Stimulated activated CD8-positive, alpha-beta memory T cell treated with anti-CD3 and anti-CD28 coated beads, Interleukin-2, amount 100 ng/mL, for 1 hour (primary cell): ENCODE measurements at places on chromosomes 7 and 10.

- no peak for DNase-seq
These were observed 1.6 kb upstream of the TASOR2 start for GRCh38 chr10:5683065-5683464.

- no peak for DNase-seq
These were observed 23.5 kb upstream of the UTF1 start for GRCh38 chr10:133206356-133207040.

- DNase-seq: no peak
These were observed 818.6 kb downstream of the TNS3 start for GRCh38 chr7:46763344-46763743.

DNA sequence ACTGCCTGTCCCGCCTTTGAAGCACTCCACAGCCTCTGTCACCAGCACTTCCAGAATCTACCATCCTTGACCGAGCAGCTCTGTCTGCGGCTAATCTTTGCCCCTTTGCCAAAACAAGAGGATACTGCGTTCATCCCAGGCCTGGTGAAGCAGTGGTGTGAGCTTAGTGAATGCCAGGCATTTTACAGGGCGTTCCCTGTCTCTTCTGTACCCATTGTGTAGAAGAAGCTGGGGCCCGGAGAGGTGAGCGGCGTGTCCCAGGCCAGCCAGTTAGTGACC, 61.2 kb downstream of the C10orf105 start:
- DNase-seq: no peak

- no peak for DNase-seq
These were observed 18.5 kb downstream of the DDIT4 start for GRCh38 chr10:72292223-72292691.

DNA sequence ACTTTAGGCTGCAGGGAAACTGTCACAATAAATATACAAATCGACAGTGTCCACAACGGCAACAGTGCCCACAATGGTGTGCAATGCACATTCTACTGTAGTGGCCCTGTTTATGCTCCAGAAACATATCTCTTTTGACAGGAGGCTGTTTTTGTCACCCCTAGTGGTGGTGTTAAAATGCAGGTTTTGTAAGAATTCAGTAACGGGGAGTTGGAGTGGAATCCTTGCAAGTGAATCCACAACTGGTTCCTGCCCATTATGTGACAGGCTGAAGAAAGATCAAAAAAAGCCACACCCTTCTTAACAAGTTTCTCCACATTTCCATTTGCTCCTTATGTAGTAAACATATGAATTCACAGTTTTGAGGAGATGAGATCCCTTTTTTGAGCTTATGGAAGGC, 58.5 kb downstream of the BEND7 start:
- DNase-seq: no peak

GRCh38 chr7:5212633-5213285, 22.7 kb downstream of the WIPI2 start:
- no peak for DNase-seq

GRCh38 chr10:80561950-80562349, 24.2 kb downstream of the SH2D4B start:
- DNase-seq: no peak

DNA sequence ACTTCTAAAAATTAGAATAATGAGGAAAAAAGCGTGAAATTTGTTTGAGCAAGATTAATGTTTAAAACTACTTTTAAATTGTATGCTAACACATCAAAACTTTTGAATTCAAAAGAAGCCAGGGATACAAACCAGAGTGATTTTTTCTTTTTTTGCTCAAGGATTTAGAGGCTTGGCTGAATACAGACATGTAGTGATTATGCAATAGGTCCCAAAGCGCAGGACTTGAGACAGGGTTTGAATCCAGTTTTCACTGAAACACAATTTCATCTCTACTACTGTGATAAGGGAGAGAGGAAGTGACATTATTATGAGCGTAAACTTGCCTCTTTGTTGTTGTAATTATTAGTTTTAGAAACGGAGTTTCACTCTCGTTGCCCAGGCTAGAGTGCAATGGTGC, 207.3 kb downstream of the ZNF33B start:
- no peak for DNase-seq

DNA sequence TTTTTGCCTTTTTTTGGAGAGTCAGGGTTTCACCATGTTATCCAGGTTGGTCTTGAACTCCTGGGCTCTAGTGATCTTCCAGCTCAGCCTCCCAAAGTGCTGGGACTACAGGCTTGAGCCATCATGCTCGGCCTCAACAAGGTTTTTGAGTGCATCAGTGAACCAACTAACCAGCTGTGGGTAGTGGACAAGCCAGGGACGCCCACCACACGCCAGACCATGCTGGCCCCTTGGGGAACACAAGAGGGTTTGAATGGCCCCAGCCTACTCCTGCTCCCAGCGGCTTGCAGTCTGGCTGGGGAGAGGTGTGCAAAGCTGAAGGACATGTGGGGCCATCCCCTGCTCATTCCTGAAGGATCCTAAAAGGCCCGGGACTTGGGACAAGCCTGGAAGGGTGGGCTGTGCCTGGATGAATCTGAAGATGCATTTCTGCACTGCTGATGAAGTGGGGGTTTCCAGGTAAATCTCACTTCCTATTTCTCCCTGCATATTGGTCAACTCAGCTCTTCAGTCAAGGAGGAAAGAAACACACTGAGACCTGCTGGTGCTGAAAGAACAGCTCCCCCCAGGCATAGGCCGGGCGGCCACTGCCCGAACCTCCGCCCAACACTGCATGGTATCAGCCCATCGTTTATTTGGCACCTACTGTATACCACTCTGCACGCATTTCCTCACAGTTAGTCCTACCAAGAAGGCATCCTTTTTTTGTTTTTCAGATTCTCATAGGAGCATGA, 6.9 kb downstream of the MMD2 start:
- no peak for DNase-seq

GRCh38 chr10:90712529-90712928, 145.3 kb downstream of the HTR7 start:
- no peak for DNase-seq

GRCh38 chr7:128168667-128169210, 72.3 kb upstream of the LEP start:
- DNase-seq: no peak

DNA sequence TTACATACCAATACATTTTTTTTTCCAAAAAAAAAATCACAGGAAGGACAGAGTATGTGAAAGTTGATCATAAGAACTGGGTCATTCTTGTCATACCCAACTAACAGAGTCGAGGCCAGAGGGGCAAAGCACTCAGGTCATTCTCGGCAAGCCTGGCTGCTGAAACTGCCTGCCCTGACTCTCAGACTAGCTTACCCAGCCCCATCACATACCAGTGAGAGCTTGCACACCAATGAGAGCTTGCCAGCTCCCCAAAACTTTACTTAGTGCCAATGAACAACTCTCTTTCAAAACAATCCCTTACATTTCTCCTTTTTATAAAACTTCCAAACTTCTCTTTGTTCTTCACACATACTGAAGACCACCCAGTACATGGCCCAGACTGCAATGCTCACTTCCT, 48.9 kb downstream of the VOPP1 start:
- DNase-seq: no peak

- no peak for DNase-seq
These were observed 148.3 kb upstream of the GPR26 start for GRCh38 chr10:123517901-123518300.

DNA sequence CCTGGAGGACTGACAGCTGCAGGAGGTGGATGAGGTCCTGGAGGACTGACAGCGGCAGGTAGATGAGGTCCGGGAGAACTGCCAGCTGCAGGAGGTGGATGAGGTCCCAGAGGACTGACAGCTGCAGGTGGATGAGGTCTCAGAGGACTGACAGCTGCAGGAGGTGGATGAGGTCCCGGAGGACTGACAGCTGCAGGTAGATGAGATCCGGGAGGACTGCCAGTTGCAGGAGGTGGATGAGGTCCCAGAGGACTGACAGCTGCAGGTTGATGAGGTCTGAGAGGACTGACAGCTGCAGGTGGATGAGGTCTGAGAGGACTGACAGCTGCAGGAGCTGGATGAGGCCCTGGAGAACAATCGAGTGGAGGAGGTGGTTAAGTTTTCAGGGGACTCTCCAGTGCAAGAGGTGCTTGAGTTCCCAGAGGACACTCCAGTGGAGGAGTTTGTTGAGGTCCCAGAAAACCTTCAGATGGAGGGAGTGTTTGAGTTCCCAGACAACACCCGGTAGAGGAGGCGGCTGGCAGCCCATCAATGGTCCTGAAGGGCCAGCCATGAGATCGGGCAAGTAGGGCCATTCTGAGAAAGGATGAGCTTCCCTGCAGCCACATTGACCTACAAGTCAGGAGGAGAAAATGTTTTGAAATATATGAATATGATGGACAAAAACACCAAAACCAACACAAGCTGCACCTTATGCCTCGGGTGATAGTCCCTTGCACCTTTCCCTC, 4.7 kb upstream of the EIF5AL1 start:
- no peak for DNase-seq

GRCh38 chr7:69789563-69789962, 191.3 kb downstream of the AUTS2 start:
- no peak for DNase-seq

GRCh38 chr10:79102498-79102874, 33.7 kb downstream of the ZMIZ1 start:
- no peak for DNase-seq

- no peak for DNase-seq
These were observed 287.6 kb downstream of the TWIST1 start for GRCh38 chr7:18829858-18830285.

DNA sequence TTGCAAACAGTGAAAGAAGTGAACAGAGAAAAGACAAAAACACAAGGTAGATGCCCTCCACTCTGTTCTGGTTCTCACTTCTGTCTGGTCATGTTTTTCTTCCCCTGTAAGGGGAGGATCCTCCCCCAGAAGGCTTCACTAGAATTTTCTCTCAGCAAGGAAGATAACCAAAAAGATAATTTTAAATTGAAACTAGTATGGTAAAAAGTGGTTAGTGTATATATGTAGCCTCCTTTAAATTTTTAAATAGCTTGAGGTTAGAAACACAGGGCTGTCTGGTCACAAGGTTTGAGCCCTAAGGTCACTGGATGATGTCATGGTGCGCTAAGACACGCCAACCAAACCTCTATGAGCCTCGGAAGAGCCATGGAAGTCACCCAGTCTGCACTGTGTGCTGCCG, 5.6 kb upstream of the PKD1L1 start:
- DNase-seq: no peak

GRCh38 chr10:103793920-103794883, 61.2 kb downstream of the SH3PXD2A start:
- DNase-seq: no peak

DNA sequence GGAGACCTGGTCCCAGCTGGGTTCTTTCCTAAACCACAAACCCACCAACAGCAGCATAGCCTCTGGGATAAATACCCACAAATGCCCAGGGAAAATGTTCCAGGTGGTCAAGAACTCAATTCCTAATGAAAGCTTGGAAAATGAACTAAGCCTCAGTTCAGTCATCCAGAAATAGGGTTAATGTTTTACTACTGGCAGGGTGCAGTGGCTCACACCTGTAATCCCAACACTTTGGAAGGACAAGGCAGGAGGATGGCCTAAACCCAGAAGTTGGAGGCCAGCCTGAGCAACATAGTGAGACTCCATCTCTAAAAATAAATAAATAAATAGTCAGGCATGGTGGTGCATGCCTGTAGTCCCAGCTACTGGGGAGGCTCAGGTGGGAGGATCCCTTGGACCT, 82.2 kb downstream of the SVOPL start:
- no peak for DNase-seq

DNA sequence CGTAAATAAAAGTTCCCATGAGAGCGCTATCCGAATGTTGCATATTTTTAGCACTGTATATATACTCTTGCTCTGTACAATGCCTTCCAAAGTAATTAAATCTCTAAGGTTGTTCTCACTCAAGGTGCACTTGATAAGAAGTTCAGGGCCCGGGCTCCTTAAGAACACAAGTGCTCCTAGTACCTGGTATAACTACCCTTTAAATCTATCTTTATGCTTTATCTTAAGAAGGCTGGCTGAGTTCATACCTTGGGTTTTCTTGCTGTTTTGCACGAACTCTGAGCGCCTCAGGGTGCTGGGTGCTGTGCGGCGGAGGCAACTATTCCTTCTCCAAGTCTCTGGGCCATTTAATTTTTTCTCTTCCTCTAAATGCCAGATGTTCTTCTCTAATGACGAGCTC, 80.4 kb downstream of the DNMBP start:
- DNase-seq: no peak

DNA sequence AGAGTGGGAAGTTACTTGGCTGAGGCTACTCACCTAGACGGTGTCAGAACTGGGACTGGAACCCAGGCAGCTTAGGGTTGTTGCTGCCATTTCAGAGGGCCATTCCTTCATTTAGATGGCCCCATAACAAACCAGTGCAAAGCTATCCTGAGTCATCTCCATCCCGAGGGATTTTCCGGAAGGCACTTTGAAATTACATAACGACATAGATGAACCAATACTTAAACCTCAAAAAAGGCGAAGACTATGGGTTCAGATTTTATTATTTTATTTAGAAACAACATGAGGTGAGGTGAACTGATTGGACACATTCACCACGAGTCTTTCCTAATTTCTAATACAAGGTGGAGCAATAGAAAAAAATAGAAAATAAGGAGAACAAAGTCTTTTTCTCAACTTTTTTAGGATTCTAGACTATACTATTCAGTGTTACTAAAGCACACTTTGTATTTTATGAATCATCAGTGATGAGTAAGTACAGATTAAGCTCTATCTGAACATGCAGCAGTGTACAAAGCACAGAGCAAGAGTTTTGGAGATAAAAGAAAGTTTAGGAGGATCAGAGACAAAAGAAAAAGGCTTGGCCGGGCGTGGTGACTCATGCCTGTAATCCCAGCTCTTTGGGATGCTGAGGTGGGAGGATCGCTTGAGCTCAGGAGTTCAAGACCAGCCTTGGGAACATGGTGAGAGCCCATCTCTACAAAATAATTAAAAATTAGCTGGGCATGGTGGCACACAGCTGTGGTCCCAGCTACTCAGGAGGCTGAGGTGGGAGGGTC, 79.5 kb upstream of the SVIL start:
- DNase-seq: no peak

GRCh38 chr7:132443761-132444520, 132.3 kb downstream of the PLXNA4 start:
- DNase-seq: no peak

DNA sequence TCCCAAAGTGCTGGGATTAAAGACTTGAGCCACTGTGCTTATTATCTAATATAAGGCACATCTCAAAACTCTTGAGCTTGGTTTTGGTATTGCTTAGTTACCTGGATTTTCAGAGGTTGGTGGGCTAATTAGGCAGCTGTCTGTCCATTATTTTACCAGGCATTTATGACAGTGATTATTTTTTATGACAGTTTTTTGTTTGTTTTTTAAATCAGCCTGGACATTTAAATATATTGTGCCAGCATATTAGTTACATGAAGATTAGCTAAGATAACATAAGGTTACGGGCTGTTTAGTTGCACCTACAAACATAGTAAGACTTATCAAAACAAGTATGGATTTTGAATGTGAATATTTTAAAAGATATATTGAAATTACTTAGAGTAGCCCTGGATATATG, 2.6 kb upstream of the ZRANB1 start:
- DNase-seq: no peak

DNA sequence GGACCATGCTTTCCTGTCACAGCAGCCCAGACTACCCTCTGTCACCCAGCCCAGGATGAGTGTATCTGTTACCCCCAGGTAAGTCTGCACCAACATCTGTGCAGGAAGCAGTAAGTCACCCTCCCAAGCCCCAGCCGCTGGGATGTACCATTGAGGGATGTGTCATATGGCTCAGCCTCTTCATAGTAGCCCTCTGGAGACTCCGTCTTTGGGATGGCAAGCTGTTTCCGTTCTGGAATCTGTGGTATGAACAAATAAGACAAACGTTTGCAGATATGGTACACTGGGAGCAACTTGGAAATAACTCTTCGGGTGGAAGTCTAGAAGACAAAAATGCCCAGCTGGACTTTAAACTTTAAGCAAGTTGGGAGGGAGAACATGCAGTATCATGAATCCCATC, 81.3 kb downstream of the AFAP1L2 start:
- no peak for DNase-seq

GRCh38 chr10:64846700-64847099, 1325.5 kb downstream of the REEP3 start:
- no peak for DNase-seq
